ENCODE measurements at places on chromosomes 12 and 14. TPM values are rescaled to one million over a fixed set of nuclear protein-coding genes. Genes with fewer than 3 reads are reported as not detected.

CAPZA3 gene
- 0.35 TPM for total RNA-seq

FBXO33 gene
- 19.1 TPM for total RNA-seq

OR6C6 gene
- not detected for total RNA-seq

TROAP gene
- total RNA-seq, result 1.8 TPM

KRT1 gene
- not detected for total RNA-seq

KRT6C gene
- 0.14 TPM for total RNA-seq

ERBB3 gene
- total RNA-seq, result 9.1 TPM

TAS2R8 gene
- not detected for total RNA-seq

KCNC2 gene
- not detected for total RNA-seq

TAS2R46 gene
- total RNA-seq, result not detected

AICDA gene
- total RNA-seq, result not detected

TRPV4 gene
- 0.55 TPM for total RNA-seq

LBHD2 gene
- not detected for total RNA-seq

SLC10A1 gene
- total RNA-seq, result not detected

DAO gene
- total RNA-seq, result not detected

SERPINA10 gene
- total RNA-seq, result not detected

KRT78 gene
- not detected for total RNA-seq

DTX3 gene
- total RNA-seq, result 82.5 TPM

Measured in uterus (tissue), 4 donors.